GM12892 (cell line): ENCODE measurements at places on chromosomes 13 and 19.

DNA sequence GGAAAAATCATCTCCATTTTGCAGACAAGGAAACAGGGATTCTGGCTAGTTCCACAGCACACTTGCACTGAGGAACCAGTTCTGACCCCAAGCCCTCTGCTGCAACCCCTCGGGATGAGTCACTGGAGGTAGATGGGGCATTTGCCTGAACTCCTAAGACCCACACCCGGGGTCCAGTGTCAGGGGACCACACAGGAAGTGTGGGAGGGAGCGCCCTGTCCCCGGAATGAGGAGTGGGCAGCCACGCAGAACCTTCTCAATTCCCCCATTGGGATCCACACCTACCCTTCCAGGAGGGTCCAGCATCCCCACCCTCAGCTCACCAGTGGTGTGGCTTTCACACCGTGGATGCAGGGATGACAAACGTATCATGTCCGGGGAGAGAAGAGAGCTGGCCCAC, 62.7 kb downstream of the TSHZ3 start:
- no peak for DNase-seq

GRCh38 chr19:45528149-45528743, 21.0 kb downstream of the VASP start:
- DNase-seq: no peak

GRCh38 chr13:110653851-110654250, 38.5 kb downstream of the NAXD start:
- no peak for DNase-seq

DNA sequence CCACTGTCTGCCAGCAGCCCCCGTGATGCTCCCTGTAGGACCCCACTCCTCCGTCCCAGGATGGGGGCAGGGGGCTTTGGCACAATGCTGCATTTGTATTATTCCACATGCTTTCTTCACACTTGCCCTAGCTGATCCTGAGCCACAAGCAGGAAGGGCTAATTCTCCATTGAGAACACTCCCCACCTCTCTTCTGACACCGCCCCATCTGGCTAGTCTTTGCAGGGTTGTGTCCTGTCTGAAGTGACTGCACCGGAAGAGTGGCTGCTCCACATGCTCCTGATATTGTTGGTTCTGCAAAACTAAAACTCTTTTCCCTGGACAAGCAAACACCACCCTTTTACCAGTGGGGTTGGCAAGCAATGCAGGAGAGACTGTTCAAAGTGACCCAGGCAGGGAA, 18.0 kb downstream of the ZNF574 start:
- DNase-seq: no peak

DNA sequence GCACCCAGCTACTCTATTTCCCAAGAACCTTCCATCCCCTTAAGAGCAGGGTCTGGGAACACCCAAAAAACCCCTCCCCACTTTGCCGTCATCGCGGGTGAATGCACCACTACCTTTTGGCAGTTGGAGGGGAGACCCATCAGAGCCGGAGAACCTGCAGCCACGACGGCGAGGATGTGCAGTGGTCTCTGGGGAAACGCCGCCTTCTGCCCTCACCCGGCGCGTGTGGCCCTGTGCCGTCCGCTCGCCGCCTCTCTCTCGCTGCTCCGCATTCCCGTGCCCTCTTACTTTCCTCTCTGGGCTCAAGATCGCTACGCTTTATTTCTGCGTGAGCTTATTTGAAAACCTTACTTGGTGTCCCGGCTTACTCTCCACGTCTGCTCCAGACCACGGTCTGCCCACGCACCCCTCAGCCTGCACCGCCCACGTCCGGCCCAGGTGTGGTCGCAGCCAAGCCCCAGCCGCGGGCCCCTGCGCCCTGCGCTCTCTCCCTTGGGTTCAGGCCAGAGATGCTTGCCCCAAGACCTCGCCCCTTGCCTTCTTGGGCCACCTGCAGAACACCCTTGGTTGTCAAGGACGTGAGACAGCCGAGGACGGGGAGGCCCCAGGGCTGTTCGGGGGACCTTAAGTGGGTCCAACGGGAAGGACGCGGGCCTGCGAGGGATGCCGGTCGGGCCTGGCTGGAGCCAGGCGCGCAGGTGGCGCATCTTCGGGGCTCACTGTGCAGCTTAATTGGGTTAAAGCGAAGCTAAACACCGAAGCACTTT, 2.0 kb upstream of the MAB21L1 start:
- no peak for DNase-seq

DNA sequence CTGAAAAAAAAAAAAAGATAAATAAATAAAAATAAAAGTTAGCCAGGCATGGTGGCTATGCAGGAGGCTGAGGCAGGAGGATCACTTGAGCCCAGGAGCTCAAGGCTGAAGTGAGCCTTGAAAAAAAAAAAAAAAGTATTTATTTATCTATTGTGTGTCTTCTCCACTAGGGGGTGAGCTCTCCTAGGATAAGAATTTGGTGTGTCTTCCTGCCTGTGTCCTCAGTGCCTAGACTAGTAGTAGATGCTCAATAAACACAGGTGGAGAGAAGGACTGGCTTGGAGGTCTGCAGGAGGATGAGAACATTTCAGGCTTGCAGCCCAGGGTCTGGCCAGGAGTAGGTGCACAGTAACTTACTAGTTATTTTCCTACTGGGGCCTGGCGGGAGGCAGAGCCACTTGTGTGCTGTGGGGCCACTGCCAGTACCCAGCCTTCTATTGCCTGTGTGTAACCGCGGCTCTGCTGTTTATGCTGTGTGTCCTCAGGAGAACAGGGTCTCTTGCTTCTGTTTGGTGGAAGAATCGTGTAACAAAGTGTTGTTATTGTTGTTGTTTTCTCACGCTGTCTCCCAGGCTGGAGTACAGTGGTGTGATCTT, 5.4 kb downstream of the LMTK3 start:
- DNase-seq: peak; percentile 42
